ENCODE measurements at places on chromosomes 11 and 22.

DNA sequence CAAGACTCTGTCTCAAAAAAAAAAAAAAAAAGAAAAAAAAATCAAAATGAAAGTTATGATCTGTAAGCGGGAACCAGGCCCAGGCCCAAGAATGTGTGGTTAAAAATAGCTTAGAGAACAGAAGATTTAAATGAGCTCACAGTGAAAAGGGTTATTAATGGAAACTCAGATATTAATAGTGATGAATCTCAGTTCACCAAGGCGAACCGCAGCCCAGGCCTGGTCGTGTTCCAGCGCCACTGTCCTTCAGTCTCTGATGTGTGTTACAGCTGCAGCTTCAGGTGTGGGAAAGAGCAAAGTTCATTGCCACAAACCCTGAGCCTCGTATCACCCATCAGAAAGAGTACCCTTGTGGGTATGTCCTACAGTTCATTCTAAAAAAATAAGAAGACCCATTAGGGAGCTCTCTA, 107.1 kb downstream of the GAB2 start:
- no peak for DNase-seq

DNA sequence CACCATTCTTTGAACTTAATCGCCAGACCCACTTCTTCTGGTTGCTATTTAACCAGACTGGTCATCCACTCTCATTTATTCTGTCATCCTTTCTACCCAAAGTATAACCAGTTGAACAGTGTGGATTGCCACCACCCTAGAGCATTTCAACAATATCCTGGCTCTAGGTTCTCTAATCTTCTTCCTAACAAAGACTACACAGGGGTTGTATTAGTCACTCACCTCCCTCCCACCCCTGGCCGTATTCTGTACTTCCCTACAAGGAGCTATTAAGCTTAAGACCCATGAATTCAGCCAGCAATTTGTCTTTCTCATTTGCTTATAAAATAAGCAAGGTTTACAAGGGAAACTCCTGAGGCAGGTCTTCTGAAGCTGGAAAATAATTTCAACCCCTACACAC, 46.9 kb upstream of the CEP126 start:
- DNase-seq = no peak

- no peak for DNase-seq
These were observed 4.1 kb downstream of the PLCB3 start for GRCh38 chr11:64255135-64256128.

- DNase-seq = no peak
These were observed 6.9 kb downstream of the FGF19 start for GRCh38 chr11:69696749-69697468.

- no peak for DNase-seq
These were observed 69.2 kb upstream of the RRM1 start for GRCh38 chr11:4025248-4025966.

DNA sequence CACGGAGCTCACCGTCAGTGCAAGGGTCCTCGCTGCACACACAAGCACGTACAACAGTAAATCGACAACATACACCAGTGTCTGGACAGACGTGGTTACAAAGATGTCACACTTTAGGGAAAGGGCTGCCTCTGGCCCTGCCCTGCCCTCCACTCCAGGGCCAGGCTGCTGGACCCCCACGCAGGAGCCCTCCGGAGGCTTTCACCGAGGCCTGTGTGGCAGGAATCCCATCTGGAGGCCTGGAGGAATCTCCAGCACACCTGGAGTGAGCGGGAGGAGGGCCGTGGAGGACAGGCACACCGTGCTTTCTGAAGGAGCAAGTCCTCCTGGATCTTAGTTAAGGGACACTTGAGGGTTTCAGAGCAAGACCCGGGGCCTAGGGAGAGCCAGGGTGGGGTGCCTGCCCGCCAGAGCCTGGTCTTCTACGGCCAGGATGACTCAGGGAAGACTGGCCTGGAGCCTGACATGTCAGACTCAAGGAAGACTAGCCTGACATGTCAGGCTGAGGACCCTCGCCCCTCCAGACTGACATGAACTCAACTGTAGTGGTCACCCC, 2.1 kb upstream of the PIM3 start:
- no peak for DNase-seq

DNA sequence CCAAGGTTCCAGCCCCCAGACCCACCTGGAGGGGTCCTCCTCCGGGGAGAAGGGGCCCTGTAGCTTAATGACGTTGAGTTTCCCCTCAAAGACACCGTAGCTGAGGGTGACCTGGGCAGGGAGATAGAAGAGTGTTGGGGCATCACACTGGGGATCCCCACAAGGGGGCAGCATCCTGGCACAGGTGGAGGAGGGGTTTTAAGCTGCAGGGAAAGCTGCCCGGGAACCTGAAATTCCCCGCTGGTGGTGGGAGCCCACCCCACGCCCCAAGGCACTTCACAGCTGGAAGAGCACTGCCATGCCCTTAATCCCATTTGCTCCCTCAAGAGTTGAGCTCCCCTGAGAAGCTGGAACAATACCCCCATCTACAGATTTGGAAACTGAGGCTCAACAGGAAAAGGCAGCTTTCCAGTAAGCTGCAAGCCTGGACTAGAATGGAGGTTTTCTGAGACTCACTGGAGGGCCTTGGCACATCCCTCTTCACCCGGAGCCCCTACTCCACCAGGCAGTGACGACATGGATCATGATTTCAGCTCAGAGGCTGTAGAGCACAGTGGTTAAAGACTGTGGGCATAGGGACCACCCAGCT, 13.7 kb downstream of the MFNG start:
- DNase-seq = no peak

GRCh38 chr11:85737738-85738137, 51.7 kb upstream of the CCDC89 start:
- no peak for DNase-seq

DNA sequence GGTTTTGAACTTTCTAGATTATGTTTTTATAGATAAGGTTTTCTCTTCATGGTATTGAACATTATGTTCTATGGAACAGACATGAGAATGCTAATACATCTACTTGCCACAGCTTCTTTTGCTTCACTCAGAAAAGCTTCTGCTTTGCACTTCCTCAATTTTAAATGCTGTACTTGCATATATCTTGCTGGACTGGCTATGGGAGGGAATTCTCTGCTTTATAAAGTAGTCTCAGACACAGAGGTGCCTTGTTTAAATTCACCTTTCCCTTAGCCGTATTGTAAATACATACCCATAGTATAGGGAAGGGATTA, 173.9 kb downstream of the DDX10 start:
- DNase-seq = no peak

- no peak for DNase-seq
These were observed 1.3 kb downstream of the NAP1L4 start for GRCh38 chr11:2990617-2991451.
